H9 (cell line): ENCODE measurements at places on chromosomes 7 and 10. TPM values are rescaled to one million over a fixed set of nuclear protein-coding genes. Genes with fewer than 3 reads are reported as not detected.
A peak's percentile ranks its signal among the peaks of the same experiment; 100 is the strongest.

- 0 out of 2 replicates have a peak, but pooled peaks cover 3% of the 10 kb centered on the region for H3K36me3 ChIP-seq
- no peaks in the 10 kb centered on the region for H3K4me1 ChIP-seq
- peak overlapping the region; percentile 69 for H3K4me3 ChIP-seq
- DNase-seq, result peak; percentile 45
- no peak overlapping the region for H3K27ac ChIP-seq
These were observed 34.9 kb upstream of the STEAP1 start for GRCh38 chr7:90119178-90119971.

Gene PRDX3
- total RNA-seq, result 181 TPM in 2 replicates

DNA sequence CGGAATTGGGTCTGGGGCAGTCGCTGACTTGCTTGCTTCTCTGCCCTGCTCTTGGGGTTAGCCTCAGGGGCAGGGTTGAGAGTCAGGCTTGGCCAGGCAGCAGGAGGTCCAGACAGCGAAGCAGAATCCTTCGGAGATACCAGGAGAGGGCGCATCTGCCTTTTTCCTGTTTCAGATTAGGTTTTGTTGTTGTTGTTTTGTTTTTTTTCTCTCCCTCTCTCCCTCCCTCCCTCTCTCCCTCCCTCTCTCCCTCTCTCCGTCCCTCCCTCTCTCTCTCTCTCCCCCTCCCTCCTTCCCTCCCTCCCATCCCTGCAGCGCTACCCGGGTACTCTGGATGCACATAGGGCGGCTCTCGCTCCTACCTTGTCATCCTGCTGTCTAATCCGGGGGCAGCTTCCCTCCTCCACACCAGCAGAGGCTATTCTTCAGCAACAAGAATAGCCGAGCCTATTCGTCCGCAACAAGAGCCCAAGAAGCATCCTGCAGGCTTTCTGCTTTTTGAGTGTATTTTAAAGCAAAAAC is 758 bp upstream of the OPTN start:
- DNase-seq, result peak; percentile 88
- H3K27me3 ChIP-seq, result no peaks in the 10 kb centered on the region; the same call in 1 of the 2 replicates
- no peak overlapping the region for H3K27ac ChIP-seq
- no peaks in the 10 kb centered on the region for H3K4me1 ChIP-seq

DNA sequence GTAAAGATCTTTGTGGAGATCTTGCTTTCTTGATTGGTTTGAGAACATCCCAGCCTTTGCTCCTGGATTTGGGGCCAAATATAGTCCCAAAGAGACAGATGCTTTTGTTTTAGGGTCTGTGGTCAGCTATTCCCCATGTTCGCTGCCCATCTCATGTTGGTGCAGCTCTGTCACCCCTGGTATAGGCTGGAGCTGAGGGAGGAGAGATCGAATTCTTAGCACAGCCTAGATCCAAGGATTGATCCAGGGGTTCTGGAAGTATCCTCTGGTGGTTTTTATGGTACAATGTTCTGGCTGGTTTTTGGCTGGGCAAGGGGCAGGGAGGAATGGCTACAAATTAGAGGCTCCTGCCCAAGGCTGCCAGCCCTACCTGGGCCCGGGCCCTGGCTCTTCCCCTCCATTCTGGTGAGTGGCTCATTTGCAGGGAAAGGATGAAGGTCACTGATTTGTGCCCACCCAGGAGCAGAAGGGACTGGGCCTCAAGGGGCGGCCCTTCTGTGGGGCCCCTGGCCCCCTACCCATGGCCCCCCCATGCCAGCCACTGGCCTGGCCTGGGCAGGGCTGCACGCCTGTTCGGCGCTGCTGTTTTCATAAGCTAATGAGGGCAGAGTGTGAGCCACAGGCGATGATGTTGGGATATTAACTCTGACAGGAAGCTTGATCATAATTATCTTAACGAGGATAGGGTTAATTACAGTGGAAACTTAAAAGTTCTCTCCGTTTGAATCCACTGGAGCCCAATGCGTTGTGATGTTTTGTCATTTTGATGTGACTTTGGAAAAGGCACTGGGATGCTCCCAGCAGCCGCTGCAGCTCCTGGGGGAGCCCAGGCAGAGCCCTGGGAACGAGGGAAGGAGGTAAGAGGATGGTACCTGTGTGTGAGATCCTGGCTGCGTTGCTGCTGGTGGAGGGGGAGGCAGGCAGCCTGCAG is 600.6 kb downstream of the LRMDA start:
- H3K36me3 ChIP-seq, result no peaks in the 10 kb centered on the region
- peaks cover 2% of the 10 kb centered on the region; the same call in 1 of the 2 replicates for H3K4me1 ChIP-seq
- no peaks in the 10 kb centered on the region for H3K27me3 ChIP-seq
- H3K27ac ChIP-seq, result no peak overlapping the region
- DNase-seq, result no peak

DNA sequence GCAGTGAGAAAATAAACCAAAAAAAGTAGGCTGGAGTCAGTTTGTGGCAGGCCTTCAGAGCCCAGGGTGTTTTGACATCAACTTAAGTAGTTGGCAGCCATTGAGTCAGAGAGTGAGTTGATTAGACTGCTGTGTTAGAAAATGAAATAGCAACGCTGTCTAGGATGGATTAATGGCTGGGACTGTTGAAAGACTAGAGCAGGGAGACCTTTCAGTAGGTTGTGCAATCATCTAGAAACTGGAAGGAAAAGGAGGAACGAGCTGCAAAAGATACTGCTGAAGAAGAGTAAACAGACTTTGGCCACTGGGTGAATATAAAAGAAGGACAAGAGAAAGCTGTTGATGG is 28.6 kb upstream of the TRIL start:
- H3K27me3 ChIP-seq, result no peaks in the 10 kb centered on the region
- H3K4me1 ChIP-seq, result peaks cover 3% of the 10 kb centered on the region; the same call in 1 of the 2 replicates
- no peak overlapping the region for H3K27ac ChIP-seq
- DNase-seq, result no peak
- H3K4me3 ChIP-seq, result no peak overlapping the region
- no peaks in the 10 kb centered on the region for H3K36me3 ChIP-seq

- no peak for DNase-seq
- no peak overlapping the region for H3K27ac ChIP-seq
- H3K27me3 ChIP-seq, result no peaks in the 10 kb centered on the region
- H3K36me3 ChIP-seq, result no peaks in the 10 kb centered on the region
- no peaks in the 10 kb centered on the region; the same call in 1 of the 2 replicates for H3K4me1 ChIP-seq
These were observed 71.7 kb downstream of the ARID5B start for GRCh38 chr10:61973169-61973568.

DNA sequence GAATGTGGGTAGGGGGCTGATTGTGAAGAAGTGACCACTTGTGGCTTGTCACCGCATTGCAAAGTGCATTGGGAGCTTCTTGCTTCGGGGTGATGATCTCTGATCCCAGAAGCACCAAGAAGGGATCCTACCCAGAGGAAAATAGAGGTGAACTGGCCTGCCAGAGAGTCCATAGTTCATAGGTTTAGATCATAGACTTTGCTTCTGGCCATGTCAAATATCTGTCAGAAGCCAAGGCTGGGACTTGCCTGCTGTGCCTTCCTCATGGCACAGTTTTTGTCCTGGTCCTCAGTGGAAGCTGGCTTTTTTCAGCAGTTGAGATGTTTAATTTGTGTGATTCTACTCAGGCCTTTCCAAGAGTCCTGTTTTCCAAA is 1.1 kb downstream of the ZSWIM8 start:
- peaks cover 17% of the 10 kb centered on the region; the same call in 2 of the 3 replicates for H3K36me3 ChIP-seq
- no peak for DNase-seq
- peak overlapping the region; percentile 99 for H3K4me3 ChIP-seq
- no peaks in the 10 kb centered on the region for H3K27me3 ChIP-seq
- peaks cover 2% of the 10 kb centered on the region; the same call in 1 of the 2 replicates for H3K4me1 ChIP-seq

DNA sequence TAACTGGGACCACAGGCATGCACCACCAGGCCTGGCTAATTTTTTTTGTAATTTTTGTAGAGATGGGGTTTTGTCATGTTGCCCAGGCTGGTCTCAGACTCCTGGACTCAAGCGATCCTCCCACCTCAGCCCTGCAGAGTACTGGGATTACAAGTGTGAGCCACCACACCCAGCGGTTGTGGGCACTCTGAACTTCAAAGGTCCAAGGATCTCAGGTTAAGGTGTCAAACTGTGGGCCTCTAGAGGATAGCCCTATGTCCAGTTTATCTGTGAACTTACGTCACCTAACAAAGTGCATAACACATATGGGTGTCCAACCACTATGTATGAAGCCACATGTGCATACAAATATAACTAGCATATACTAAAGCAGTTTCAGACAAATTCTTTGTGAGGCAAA is 3.2 kb upstream of the IL2RA start:
- no peaks in the 10 kb centered on the region for H3K36me3 ChIP-seq
- no peaks in the 10 kb centered on the region; the same call in none of the 2 replicates for H3K27me3 ChIP-seq
- H3K4me1 ChIP-seq, result no peaks in the 10 kb centered on the region
- DNase-seq, result no peak
